Stimulated activated CD8-positive, alpha-beta memory T cell treated with anti-CD3 and anti-CD28 coated beads, Interleukin-15, amount 100 ng/mL, for 4 hours (primary cell): ENCODE measurements at places on chromosomes 3 and 15.

DNA sequence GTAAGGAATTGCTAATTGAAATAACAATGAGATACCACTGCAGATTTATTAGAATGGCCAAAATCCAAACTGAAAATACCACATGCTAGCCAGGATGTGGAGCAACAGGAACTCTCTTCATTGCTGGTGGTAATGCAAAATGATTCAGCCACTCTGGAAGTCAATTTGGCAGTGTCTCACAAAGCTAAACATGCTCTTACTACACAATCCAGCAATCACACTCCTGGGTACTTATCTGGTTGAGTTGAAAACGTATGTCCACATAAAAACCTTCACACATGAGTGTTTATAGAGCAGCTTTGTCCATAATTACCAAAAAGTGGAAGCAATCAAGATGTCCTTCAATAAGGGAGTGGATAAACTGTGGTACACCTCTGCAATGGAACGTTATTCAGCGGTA is 113.3 kb downstream of the SMAD6 start:
- no peak for DNase-seq

GRCh38 chr15:98421419-98422129 is 226.8 kb upstream of the IGF1R start:
- DNase-seq: no peak

GRCh38 chr3:133093366-133093765 is 55.2 kb downstream of the TMEM108 start:
- DNase-seq: no peak

- no peak for DNase-seq
Observed at GRCh38 chr3:53331871-53332270, 15.5 kb downstream of the DCP1A start.

- DNase-seq: no peak
Observed at GRCh38 chr3:62602987-62603386, 229.6 kb upstream of the FEZF2 start.

- DNase-seq: no peak
Observed at GRCh38 chr15:63195569-63196015, 6.2 kb downstream of the RAB8B start.
